ENCODE measurements at places on chromosomes 5 and 9.

DNA sequence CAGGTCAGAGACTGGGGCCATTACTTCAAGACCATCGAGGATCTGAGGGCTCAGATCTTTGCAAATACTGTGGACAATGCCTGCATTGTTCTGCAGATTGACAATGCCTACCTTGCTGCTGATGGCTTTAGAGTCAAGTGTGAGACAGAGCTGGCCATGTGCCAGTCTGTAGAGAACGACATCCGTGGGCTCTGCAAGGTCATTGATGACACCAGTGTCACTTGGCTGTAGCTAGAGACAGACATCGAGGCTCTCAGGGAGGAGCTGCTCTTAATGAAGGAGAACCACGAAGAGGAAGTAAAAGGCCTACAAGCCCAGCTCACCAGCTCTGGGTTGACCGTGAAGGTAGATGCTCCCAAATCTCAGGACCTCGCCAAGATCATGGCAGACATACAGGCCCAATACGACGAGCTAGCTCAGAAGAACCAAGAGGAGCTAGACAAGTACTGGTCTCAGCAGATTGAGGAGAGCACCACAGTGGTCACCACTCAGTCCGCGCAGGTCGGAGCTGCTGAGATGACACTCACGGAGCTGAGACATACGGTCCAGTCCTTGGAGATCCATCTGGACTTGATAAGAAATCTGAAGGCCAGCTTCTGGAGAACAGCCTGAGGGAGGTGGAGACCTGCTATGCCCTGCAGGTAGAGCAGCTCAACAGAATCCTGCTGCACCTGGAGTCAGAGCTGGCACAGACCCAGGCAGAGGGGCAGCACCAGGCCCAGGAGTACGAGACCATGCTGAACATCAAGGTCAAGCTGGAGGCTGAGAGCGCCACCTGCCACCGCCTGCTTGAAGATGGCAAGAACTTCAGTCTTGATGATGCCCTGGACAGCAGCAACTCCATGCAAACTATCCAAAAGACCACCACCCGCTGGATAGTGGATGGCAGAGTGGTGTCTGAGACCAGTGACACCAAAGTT, 9.3 kb downstream of the NIPBL start:
- DNase-seq = no peak

- DNase-seq = no peak
These were observed 30.8 kb upstream of the SLC12A2 start for GRCh38 chr5:128052780-128053179.

DNA sequence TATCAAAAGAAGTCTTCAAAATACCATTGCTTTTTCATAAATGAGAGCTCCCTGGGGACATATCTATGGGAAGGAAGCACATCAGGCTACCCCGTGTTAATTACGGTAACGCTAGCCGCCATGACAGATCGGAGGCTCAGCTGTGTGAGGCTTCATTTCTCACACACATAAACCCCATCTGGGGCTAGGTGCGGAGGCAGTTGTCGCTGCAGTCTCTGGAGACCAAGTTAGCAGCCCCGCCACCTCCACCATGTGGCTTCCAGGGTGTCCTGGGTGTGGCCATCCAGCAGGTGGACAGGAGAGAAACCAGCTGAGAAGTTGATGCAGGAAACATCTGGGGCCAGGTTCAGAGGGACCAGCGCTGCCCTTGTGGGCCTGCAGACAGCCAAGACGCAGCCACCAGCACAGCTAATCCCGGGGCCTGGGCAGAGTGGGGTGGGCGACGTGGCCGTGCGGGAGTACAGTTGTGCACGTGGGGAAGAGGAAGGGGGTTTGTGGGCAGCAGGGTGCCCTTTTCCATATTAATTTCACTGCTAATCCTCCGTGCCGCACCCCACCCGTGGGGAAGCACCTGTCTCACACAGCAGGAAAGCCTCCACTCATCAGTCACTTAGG, 426.5 kb downstream of the IRX1 start:
- DNase-seq = no peak

DNA sequence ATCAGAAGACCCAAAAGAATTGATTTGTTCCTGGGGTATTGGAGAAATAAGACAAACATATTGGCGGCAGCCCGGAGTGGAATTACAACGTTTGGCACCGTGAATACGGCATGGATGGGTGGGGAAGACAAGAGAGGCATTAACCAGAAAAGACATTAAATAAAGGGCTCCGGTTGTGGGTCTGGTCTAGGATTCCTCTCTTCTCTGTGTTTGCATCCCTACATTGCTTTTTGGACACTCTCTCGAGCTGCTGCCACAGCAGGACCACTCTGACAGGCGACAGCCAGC, 138.7 kb upstream of the PALM2AKAP2 start:
- DNase-seq = no peak

GRCh38 chr5:36607114-36607571, 737 bp downstream of the SLC1A3 start:
- no peak for DNase-seq

DNA sequence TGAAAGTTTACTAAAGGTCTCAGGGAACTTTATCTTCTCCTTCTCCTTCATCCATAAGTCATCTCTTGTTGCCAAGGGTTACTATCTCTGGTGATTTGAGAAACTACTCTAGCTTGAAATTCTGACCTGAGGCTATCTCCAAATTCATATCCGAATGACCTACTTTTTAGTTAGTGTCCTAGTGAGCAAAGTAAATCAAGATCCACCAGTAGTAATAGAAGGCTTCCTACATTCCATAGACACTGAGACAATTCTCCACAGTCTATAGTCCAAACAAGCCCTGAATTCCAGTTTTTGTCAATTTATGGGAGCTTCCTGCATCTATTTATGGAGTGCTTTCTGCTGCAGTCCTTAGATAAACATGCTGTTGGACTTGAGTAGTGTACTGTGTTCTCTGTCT, 5.0 kb downstream of the IL7R start:
- no peak for DNase-seq

DNA sequence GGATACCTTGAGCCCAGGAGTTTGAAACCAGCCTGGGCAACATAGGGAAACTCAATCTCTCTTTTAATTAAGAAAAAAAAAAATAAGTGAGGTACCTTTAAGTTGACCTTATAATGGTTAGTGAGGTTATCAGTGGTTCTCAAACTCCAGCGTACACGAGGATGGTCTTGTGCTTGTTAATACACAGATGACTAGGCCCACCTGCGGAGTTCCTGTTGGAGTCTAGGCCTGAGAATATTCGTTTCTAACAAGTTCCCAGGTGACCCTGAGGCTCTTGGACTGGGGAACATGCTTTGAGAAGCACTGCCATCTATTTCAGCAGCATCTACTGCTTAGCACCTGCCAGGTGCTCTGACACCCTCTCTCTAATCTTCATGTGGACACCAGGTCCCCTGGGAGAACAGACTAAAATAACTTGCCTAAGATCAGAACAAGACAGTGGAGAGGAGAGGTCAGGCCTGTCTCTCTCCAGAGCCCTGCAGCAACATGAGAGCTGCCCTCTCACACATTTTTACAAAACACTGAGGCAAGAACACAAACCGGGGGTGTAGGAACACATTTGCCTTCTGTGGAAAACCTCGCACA, 24.6 kb downstream of the TLE1 start:
- DNase-seq = no peak

- no peak for DNase-seq
These were observed 100.6 kb upstream of the NREP start for GRCh38 chr5:111857623-111858022.

DNA sequence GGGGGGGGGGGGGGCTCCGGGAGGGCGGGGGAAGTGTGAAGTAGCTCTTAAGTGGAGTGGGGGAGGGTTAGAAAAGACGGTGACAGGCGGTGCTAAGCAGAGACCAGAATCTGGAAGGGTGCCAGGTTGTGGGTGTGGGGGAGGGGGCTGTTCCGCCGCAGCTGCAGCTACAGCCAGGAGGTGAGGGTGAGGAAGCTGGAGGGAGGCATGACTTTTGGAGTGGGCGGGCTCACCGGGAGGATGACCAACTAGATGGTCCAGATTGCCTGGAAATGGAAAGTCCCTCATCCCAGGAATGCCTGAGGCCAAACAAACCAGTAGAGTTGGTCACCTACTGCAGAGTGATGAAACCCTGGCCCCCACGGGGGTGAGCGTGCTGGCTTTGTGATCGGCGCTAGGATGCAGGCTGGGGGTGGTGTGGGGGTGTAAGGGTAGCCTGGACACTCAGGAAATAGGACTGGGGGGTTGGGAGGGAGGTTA, 158.1 kb upstream of the SHB start:
- peak; percentile 31 for DNase-seq

GRCh38 chr9:91915524-91916263, 34.3 kb downstream of the ROR2 start:
- DNase-seq = no peak

DNA sequence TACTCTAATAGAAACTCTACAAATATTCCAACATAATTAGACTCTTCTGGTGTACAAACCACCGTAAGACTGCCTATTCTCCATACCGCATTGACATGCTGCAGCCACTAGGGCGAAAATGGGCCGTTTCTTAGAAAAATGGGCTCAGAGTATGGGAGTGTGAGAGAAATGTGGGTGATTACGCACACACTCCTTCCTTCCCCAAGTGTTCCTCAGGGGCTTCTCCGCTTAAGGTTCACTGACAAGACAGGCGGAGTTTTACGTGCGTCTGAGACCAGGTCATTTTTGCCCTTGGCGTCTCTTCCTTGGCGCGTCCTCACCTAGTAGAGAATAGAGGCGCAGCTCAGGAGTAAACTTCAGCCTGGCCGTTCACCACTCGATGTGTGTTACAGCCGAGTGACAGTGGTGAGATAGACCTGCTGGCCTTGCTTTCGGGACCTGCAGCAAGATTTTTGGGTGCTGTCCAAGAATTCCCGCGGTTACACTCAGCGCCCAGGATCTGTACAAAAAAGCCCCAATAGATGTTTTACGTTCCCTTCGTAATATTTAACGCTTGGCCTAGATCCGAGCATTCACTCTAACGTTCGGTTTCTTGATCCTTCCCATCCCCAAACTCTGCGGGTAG, 1.8 kb upstream of the NTRK2 start:
- DNase-seq = no peak

GRCh38 chr5:32362527-32362926, 49.8 kb upstream of the MTMR12 start:
- no peak for DNase-seq

DNA sequence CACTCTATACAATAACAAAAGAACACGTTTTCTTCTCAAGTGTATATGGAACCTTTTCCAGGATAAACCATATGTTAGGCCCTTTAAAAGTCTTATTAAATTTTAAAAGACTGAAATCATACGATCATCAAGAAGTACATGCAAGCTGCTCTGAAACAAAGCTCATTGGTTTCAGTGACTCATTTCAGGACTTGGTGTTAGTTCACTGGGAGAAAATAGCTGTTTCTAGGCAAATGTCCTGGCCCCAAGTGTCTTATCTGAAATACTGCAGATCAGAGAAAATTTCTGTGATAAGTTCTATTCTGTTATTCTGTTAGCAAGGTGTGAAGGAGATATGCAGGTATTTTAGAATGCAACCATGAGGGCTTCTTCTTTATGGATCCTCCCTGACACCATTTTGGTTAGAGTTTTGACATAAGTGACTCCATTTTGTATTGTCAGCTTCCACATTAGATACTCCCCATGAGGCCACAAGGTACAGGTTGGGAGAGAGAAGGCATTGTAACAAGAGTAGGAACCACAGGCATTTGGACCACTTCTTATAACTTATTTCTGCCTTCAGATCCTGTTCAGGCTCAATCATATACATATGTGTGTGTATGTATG, 7.5 kb upstream of the CCDC180 start:
- DNase-seq = no peak

GRCh38 chr9:70881333-70881732, 240.1 kb downstream of the TRPM3 start:
- DNase-seq = no peak

GRCh38 chr5:123610665-123611405, 98.9 kb downstream of the CSNK1G3 start:
- no peak for DNase-seq

GRCh38 chr5:116076496-116076895, 8.3 kb upstream of the COMMD10 start:
- no peak for DNase-seq

GRCh38 chr5:159698322-159698721, 218.0 kb upstream of the ADRA1B start:
- no peak for DNase-seq

DNA sequence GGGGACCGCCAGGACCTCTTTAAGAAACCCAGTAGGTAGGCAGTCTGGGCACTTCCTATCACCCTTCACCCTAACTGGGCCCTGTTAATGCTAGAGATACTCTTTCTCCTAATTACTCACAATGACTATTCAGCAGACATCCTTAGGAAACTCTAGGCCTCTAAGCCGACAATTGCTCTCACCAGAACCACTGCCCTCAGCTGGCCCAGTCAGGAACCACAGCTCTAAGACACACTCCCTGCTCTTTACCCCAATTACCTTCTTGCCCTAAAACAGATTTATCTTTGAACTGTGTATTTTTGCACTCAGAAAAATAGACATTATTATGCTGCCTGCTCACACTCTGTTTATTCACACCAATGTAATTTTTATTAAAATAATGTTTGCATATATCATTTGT, 432.6 kb upstream of the SLC30A5 start:
- DNase-seq = no peak

DNA sequence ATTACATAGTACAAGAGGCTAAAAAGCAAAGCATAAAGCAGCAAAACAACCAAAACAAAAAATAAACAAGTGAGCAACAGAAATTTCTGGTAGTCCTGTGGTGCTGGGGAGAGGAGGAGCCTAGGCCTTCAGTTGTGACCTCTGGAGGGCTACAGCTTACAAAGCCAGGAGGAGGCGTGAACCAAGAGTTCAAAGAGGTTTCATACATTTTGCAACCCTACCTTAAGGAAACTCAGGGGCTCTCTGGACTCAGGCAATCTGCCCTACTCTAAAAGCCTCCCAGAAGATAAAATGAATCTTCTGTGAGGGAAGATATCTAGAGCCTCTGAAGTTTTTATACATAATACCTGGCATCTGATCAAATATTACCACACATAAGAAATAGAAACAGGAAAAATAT, 187.4 kb downstream of the AGTPBP1 start:
- no peak for DNase-seq

DNA sequence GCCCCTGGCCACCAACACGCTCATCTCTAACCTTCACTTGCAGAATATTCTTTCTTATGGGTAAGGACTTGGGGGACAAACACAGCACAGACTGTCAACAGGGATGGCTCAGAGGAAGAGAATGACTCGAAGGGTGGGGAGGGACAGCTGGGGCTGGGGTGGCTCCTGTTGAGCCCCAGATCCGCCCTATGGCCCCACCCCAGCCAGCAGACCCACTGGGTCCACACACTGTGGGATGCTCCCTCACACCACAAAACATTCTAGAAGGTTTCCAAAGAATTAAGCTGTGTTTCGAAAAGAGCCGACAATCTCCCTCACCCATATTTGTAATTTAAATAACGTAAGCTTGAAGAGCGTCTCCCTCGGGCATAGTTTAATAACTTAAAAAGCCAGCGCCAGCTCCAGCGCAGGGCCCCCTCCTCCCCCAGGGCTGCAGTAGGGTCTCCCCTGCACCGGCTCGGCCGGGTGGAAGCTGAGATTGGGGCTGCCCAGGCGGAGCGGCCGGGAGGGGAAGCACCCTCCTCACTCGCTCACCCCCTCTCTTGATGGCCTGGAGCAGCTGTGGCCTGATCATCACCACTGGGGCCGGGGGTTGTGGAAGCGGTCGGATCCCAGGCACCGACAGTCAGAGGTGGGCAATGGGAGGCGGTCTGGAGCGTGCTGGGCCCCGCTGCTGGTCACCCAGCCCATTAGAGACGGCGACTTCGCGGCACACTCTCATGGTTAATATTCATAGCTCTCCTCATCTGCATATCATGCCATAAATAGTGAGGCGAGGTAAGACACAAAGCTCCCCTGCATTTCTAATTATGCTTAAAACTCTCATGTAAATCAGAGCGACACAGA, 37.6 kb downstream of the NACC2 start:
- DNase-seq = no peak

All from activated naive CD4-positive, alpha-beta T cell (primary cell).